NCI-H526 (cell line): ENCODE measurements at places on chromosomes 11 and 22.

DNA sequence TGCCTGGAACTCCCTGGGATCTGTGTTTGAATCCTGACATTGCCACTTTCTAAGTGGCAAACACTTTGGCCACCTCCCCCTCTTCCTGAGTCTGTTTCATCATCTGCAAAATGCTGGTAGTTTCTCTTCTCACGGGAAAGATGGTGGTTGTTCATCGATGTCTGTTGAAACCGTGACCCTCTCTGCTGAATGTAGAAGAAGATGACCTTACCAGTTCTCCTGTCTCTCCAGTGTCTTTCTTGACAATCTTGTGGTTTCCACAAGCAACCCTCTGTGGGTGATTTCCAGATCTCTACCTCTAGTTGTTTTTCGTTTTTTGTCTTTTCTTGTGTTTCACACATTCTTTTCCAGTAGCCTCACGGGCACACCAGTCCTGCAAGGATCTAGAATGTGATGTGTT lies 27.5 kb downstream of the ZBTB16 start:
- no peak for DNase-seq

GRCh38 chr22:49971232-49972162 lies 10.9 kb downstream of the PIM3 start:
- DNase-seq: no peak

GRCh38 chr11:35619116-35619854 lies 1.0 kb downstream of the FJX1 start:
- DNase-seq: peak; percentile 88

- no peak for DNase-seq
Observed at GRCh38 chr22:20728523-20729190, 45.3 kb upstream of the SERPIND1 start.

DNA sequence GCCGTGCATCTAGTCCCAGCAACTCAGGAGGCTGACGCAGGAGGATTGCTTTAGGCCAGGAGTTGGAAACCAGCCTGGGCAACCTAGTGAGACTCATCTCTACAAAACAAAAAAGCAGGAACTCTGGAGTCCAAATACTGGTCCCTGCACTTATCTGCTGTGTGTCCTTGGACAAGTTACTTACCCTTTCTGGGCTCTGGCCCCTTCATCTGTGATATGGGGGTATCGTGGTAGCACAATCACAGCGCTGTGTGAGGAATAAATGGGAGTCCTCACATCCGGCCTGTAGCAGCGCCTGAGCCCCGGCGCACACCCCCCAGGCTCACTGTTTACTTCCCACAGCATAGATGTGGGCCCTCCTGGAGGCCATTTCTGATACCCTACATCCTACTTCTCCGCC lies 44.2 kb upstream of the MYH9 start:
- DNase-seq: no peak

- DNase-seq: peak; percentile 73
Observed at GRCh38 chr11:59556115-59556916, 45.0 kb downstream of the OR4D9 start.

GRCh38 chr11:68142028-68142412 lies 20.8 kb upstream of the CHKA start:
- no peak for DNase-seq

DNA sequence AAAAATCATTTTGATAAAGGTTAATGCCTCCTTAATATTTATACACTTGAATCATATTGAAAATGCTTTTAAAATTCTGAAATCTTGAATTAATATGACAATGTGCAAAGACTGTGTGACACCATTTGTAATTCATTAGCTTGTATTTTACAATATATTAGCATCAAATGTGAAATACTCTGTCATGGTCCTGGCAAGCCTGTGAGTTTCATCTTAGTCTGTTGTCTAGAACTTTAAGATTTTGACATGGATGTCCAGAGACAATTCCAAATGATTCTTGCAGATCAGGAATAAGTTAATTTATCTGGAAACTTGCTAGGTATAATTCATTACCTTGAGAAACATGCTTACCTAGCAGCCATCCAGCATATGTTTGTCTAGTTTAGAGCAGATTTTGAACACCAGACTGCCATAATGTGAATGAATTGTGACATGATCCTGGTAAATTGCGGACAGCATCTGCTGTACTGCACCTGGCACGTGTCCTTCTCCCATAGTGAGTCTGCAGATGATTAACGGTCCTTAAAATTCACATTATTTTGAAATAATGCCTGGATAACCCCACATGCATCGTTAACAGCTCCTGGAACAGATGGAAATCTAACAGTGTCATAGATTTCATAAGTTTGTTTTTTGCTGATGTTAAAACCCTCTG lies 34.5 kb upstream of the DEUP1 start:
- no peak for DNase-seq

- peak; percentile 41 for DNase-seq
Observed at GRCh38 chr11:67439321-67440228, 2.1 kb upstream of the PTPRCAP start.

- DNase-seq: peak; percentile 90
Observed at GRCh38 chr11:129248618-129249017, 56.5 kb upstream of the ARHGAP32 start.

- peak; percentile 56 for DNase-seq
Observed at GRCh38 chr11:13183094-13183825, 94.3 kb upstream of the BMAL1 start.

- DNase-seq: no peak
Observed at GRCh38 chr11:69497221-69497787, 15.8 kb downstream of the LINC01488 start.

DNA sequence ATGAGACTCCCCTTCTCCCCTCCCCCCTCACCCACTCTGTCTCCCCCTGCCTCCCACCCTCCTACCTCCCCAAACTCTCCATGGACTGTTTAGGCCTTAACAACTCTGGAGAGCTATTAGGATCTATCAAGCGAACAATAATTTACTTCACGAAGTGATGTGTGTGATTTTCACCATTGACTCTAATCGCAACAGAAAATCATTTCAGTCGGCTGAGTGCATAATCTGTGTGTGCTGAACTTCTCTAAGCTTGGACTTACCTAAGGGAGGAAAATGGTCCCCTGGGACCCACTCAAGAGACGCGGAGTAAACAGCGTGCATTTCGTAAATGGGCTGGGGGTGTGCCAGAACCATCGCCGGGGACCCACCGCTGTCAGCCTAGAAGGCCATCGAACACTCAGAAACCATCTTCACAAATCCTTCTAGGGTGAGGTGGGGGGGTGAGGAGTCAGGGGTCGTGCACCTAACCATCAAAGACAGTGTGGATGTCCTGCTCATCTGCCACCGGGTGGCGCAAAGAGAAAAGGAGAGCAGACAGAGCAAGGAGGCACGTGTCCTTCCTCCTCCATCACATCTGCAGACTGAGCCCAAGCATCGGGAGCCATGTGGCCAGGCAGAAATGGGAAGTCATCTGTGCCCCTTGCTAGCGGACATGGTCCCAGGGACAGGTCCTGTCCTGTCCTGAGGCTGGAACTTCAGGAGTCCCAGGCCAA lies 62.1 kb upstream of the NUP50 start:
- DNase-seq: peak; percentile 62

DNA sequence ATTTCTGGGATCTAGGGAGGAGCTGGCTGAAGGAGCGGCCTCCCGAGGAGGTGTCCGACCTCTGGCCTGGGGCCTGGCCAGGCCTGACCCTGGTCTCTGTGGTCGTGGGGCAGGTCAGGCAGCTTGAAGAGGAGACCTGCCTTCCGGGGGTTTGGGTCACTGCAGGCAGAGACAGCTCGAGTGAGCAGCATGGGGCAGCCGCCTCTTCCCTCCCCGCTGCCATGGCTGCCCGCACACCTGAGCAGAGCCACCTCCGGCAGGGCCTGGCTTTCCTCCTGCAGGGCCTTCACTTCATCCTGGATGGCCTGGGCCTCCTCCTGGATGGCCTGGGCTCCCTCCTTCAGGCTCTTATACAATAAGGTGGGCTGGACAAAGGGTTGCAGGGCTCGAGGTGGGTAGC lies 8.0 kb upstream of the NAALADL1 start:
- no peak for DNase-seq

DNA sequence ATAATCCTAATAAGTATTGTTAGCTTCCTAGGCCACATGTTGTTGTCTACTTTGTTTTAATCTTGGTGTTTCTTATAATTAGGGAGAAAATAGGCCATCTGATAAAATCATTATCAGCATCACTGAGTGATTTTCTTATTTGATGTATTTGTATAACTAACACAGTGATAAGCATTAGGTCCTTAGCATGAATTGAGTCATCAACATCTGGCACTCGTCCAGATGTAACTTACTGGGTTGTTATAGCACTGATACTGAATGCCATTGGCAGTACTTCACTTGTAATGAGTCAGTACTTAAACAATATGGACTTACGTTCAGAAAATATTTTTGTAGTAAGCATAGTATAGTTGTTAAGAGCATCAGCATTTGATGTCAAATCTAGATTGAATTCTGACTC lies 16.2 kb downstream of the API5 start:
- DNase-seq: no peak

DNA sequence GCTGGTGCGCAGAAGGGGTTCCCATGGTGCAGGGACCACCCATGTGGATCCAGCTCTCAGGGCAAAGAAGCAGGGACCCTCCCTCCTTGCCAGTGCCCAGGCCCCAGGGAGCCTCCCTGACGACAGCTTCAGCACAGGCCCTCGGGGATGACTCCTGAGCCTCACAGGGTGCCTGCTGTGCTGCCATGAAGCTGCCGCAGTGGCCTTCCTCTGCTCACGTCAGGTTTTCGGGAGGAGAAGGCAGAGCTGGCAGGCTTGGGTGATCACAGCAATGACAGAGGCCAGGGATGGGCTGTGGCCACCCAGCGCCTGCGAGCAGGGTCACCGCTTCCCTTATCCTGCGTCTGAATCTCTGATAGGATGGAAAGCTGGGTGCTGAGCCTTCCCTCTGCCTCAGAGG lies 276.2 kb downstream of the BRD1 start:
- DNase-seq: no peak

DNA sequence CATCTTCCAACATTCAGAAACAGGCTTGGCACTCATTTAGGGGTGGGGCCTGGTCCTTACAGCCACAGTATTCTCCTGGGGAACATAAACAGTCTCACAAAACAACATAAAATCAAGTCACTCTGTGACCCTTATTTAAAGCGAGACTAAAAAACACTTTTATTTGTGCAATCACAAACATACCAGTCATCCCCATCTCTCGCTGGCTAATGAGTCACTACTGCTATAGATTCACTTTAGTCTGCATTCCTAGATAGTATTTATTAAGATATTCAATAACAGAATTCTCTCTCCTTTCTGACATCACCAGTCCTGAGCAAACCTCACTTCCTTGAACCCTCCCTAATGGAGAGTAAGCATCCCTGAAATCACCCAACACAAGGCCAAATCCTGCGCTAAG lies 68.0 kb downstream of the ZBTB44 start:
- DNase-seq: no peak

DNA sequence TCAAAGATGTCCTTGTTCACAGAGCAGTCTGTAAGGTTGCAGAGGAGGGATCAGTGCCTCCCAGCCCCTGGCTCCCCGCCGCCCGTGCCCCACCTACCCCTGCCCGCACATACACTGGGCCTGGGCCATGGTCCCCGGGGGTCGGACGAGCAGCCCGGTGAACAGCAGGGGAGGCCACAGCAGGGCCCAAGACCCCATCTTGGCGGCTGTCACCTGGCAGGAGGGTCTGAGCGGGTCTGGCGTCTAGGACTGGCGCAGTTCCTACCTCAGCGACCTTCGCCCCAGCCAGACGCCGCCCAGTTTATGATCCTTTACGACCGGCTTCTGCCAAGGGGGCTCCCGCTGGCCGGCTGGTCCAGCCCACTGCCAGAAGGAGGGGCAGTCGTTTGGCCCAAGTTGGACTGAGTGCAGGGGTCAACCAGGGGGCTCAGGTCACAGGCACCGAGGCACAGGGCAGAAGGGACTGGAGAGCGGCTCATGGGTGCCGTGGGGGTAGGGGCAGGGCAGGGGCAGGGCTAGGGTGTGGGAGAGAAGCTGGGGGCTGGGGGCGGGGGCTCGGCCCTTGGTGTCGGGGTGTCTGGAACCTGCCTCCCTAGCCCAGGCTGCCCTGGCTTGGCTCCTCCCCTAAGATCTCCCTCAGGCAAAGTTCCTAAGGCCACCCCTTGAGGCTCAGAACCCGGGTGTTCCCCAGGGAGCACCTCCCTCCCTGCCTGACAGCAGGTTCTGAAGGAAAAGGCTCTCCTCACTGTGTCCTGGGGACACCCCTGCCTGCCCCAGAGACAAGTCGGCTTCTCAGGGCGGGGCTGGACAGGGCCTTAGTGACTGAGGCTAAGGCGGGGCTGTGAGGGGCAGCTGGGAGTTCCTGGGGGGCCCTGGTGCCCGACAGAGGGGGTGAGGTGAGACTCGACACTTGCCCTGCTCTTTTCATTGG lies at the start of gene CDHR5:
Gene CDHR5, minus strand, starts transcription at position 251 of the 931 bp plus-strand sequence. Its CDS starts 53 bp downstream, at position 198.
- peak; percentile 42 for DNase-seq

- peak; percentile 41 for DNase-seq
Observed at GRCh38 chr11:103929170-103929903, 107.1 kb upstream of the DDI1 start.

GRCh38 chr11:24064309-24064903 lies 432.4 kb upstream of the LUZP2 start:
- DNase-seq: no peak

- DNase-seq: no peak
Observed at GRCh38 chr11:86737737-86738136, 62.6 kb upstream of the PRSS23 start.

DNA sequence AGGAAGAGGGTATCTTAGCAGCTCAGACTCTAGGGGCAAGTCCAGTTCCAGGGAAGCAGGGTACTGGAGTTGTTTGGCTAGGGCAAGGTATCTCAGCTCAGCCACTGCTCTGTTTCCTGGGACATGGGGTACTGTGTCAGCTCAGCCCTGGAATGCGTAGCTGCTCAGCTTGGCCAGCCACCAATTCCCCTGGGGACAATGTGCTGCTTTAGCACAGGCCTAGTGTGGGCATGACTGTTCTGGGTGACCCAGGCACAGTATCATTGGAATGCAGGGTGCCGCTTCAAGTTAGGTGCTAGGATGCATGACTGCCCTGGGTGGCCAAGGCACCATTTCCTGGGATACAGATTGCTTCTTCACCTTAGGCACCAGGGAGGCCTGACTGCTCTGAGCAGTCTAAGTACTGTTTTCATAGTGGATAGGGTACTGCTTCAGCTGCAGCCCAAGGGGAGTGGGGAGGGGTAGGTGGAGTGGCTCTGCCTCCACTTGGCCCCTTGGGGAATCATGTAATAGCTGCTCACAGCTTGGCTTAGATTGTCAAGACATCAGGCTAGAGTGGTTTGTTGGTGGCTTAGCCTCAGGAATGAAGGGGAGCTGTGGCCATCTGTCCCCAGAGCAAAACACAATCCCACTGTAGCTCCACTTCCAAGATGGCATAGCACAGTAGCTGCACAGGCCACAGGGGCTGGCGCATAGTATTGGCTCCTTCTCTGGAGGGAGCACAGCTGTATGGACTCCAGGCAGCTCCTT lies 36.0 kb downstream of the MADD start:
- no peak for DNase-seq

DNA sequence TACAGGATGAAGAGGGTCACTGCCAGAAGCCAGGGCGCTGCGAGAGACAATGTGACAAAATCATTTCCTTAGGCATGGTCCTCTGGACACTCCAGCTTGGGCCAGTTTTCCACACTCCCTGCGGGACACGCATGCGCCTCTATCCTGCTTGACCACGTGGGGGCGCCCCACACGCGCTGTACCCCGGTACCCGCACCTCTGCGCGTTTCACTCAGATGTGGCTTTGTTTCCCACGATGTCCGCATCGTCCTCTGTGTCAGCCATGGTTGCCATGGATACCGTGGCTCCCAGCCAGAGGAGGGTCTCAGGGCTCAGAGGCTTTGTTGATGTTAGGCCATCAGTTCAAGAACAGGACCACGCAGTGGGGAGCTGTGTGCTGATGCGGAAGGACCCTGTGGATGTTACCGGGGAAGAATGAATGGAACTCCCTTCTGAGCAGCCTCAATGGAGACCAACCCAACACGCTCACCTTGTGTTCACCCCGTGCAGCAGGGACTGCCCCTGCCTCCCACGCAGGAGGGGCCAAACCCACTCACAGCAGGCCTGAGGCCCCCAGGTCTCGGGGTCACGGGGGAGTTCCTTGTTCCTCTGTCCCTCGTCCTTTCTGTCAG lies 101.1 kb upstream of the SLC22A12 start:
- DNase-seq: peak; percentile 83
